ENCODE measurements at places on chromosomes 16 and 17.

DNA sequence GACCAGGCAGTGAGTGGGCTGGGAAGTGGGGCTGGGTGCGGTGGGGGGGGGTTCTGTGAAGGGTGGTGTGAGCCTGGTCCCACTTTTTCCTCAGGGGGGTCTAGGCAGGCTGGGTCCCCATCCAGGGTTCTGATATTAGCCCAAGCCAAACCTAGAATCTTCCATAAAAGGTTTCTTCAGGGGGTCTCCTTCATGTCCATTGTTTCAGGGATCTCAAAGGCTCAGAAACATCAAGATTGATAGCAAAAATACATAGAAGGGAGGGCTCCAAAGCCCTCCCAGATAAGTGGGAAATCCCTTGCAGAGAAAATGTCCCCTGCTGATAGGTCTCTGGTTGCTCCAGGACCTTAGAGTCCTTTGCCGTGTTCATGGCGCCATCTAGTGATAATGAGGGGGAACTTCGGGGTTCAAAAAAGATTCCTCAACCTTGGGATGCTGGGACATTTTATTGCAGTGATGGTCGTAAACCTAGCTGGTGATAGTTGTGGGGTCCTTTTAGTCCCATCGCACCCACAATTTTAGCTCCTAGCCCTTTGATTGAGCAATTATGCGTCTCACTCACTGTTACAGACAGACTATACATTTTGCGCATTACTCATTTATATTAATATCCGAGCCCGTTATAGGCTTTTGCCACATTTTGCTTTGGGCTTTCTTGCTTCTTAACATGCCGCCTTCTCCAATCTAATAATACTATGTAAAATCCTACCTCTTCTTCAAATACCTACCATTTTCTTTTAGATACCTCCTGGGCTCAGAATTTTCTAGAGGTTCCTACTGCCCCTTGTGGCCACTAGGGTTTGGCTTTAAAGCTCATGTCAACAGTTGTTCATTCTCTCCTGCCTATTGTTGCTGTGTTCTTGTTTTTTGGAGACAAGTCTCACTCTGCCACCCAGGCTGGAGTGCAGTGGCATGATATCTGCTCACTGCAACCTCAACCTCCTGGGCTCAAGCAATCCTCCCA lies 35.1 kb downstream of the IGF2BP1 start:
- DNase-seq, result peak; percentile 64

GRCh38 chr17:4485676-4486646 lies 12.7 kb upstream of the SPNS2 start:
- no peak for DNase-seq

- DNase-seq, result no peak
Observed at GRCh38 chr17:10754861-10755591, 25.2 kb upstream of the TMEM220 start.

DNA sequence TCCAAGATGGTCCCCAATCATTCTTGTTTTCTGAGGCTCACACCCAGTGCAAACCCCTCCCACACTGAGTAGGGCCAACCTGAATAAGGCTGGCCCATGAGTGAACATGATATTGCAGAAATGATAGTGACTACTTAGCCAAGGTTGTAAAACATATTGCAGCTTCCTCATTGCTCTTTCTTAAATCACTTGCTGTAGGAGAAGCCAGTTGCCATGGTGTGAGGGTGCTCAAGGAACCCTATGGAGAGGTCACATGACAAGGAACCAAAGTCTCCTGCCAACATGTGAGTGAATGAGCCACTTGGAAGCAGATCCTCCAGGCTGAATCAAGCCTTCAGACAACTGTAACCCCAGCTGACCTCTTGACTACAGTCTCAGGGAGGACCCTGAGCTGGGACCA lies 191.4 kb downstream of the RGS9 start:
- no peak for DNase-seq

GRCh38 chr16:85349365-85350145 lies 237.3 kb upstream of the CIBAR2 start:
- DNase-seq, result no peak

- no peak for DNase-seq
Observed at GRCh38 chr16:52076801-52077201, 470.1 kb downstream of the TOX3 start.

DNA sequence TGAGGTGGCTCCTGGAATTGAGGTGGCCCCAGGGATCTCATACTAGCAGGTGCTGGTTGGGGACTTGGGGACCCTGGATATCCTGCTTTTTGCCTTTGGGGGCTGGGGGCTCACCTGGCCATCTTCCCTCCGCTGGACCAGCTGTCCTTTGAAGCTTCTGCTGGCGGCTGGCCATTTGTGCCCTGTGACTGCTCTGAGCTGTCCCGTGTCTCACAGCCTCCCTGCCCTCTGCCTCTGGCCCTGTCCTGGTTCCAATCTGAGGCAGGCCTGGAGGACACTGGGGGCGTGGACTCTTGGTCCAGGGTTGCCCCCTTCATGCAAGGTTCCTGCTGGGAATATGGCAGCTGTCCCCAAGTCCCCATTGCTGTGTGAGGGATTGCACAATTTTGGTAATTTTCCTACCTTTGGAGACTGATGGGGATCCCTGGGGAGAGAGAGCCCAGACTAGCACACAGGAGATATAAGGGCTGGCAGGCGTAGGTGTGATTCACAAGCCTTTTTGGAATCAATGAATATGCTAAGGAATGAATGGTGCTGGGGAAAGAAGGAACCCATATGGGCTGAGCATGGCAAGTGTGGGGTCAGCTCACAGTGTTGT lies 19.2 kb downstream of the ADCY7 start:
- DNase-seq, result no peak

DNA sequence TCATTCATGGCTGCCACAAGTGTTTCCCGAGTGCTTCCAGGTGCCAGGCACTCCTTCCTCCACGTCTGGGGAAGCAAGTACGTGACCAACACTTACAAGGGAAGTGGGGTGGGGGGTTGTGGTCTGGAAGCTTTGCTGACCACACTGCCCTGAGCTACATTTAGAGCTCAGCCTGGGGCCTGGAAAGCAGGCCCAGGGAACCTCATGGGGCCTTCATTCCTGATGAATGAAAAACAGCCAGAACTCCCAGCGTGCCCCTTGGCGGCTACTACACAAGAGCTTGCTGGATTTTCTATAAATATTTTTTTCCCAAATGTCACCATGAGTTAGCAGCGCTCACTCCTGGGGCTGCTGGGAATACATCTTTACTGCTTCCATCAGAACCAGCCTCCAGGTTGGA lies 73.3 kb downstream of the ABCC12 start:
- no peak for DNase-seq

GRCh38 chr16:53504665-53505064 lies 1.7 kb upstream of the AKTIP start:
- no peak for DNase-seq
